ENCODE measurements at places on chromosomes 11 and 22. TPM values are rescaled to one million over a fixed set of nuclear protein-coding genes. Genes with fewer than 3 reads are reported as not detected.

DNA sequence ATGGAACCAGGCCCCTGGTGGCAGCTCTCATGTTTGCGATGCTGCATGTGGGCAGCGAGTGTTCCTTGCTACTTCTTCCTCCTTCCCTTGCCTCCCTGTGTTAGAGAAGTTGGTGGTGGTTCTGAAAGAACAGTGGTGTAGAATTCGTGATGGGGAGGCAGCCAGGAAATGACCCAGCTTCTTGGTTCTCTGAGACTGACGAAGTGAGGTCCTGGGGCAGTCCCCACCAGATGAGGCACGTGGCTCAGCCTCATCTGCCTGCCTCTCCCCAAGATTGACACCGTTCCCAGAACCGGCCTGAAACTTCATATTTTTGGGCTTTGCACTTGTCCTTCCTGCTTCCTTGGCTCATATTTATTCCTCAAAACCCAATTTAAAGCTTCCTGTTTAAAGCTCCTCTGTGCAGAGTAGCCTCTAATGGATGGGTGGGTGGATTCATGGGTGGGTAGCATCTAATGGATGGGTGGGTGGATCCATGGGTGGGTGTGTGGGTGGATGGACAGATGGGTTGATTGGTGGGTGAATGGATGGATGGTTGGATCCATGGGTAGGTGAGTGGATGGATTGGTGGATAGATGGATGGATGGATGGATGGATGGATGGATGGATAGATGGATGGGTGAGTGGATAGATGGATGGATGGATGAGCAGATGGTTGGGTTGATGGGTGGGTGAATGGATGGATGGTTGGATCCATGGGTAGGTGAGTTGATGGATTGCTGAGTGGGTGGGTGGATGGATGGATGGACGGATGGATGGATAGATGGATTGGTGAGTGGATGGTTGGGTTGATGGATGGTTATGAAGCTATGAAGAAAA lies 77.3 kb upstream of the ATXN10 start:
- DNase-seq, result no peak

GRCh38 chr22:26483439-26484359 lies at the start of the genes HPS4 and SRRD:
Gene HPS4 (minus strand): TSS chr22:26483783. CDS start chr22:26481762, 2,021 bp downstream.
Gene SRRD (plus strand): TSS chr22:26483877. CDS start chr22:26483891, 14 bp downstream.
- peak; percentile 94 for DNase-seq

GRCh38 chr11:3052109-3052479 lies 5.1 kb downstream of the CARS1 start:
- DNase-seq, result no peak

- DNase-seq, result no peak
These were observed 84.7 kb downstream of the TTC28 start for GRCh38 chr22:28594797-28595462.

GRCh38 chr11:134372961-134373360 lies 39.1 kb downstream of the B3GAT1 start:
- no peak for DNase-seq

GRCh38 chr11:125079878-125080530 lies 16.9 kb downstream of the SLC37A2 start:
- no peak for DNase-seq

Gene TIGD3
- polyA plus RNA-seq, result not detected

Gene OR5D18
- not detected for polyA plus RNA-seq

Gene ANKK1
- polyA plus RNA-seq, result not detected

Gene ZFTA
- 5.2 TPM for polyA plus RNA-seq

Gene FAM180B
- polyA plus RNA-seq, result not detected

Gene CREB3L1
- 0.14 TPM for polyA plus RNA-seq

Gene PKP3
- 0.08 TPM for polyA plus RNA-seq

Gene OR2AT4
- not detected for polyA plus RNA-seq

Gene RFPL3
- polyA plus RNA-seq, result not detected

Gene CCDC15
- polyA plus RNA-seq, result 0.60 TPM

Gene WNT11
- polyA plus RNA-seq, result 1.3 TPM
